ENCODE measurements at places on chromosomes 1 and 21.

DNA sequence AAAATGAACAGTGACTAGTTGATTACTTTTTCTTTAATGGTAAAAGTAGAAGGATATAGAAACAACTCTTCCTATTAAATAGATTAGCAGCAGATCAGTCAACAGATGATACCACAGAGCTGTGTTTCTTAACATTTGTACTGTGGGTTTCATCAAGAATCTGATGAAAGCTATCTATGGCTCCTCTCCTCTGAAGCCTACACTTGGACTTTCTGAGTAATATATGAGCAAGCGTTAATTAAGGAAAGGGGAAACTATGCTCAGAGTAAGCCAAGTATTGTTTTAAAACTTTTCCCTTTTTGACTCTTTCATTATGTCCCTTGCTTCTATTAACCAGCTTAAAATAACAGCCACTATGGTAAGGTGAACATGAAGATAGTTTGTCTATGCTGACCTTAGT is 10.8 kb downstream of the ARID4B start:
- DNase-seq, result no peak

DNA sequence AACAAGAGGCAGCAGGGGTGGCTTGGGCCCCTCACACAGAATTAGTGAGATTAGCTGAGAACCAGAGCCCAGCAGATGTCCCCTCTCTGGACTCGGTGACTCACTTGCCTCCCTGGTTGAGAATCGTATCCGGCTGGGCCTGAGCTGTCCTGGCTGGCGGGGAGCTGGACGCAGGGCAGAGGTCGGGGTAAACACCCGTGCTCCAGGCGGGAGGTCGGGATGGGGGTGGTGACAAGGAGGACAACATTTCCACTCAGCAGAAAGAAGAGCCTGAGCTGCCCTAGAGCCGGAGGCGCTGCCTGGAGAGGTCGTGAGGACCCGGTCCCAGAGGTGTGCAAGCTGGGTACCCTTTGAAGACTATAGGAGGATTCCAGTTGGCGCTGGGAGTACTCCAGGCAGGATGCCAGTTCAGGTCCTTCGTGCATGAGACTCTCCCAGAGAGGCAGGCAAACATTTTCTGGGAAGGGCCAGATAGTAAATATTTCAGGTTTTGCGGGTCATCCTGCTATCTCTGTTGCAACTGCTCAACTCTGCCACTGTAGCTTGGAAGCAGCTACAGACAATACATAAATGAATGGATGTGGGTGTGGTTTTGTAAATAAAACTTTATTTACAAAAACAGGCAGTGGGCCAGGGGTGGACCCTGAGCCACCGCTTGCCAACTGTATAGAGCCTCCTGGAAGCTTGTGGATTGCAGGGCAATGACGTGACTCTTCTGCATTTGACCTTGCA is 116.8 kb upstream of the WNT4 start:
- no peak for DNase-seq

DNA sequence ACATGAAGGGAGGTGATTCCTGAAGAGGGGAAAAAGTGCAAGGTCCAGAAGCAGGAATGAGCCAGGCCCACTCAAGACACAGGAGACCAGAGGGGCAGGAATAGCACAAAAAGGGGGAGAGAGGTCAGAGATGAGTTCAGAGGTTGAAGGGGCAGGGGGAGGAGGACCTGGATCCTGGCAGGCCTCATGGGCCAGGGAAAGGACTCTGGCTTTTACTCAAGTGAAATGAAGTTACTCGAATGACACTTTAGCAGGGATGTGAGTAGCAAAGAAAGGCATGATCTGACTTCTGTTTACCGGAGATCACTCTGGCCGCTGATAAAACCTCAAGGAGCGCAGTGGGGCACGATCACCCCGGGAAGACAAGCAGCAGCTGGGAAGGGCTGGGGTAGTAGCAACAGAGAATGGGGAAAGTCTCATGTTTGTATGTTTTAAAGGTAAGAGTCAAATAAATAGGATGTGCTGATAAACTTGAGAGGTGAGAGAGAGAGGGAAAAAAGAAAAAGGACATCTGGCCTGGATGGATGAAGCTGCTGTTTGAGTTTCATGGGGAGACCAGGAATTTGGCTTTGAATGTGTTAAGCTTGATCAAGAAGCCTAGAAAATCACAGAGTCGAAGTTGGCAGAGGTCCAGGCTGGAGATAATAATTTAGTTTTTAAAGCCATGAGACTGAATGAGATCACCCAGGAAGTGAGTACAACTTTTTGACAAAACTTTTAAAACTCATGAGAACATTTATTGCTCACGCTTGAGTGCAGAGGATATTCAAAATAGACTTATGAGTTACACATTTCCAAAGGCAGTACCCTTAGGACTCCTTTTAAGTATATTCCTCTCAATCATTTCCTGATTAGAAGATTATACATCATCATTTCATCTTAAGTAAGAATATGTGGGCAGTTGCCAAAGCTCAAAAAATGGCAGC is 156.0 kb downstream of the RERE start:
- no peak for DNase-seq

DNA sequence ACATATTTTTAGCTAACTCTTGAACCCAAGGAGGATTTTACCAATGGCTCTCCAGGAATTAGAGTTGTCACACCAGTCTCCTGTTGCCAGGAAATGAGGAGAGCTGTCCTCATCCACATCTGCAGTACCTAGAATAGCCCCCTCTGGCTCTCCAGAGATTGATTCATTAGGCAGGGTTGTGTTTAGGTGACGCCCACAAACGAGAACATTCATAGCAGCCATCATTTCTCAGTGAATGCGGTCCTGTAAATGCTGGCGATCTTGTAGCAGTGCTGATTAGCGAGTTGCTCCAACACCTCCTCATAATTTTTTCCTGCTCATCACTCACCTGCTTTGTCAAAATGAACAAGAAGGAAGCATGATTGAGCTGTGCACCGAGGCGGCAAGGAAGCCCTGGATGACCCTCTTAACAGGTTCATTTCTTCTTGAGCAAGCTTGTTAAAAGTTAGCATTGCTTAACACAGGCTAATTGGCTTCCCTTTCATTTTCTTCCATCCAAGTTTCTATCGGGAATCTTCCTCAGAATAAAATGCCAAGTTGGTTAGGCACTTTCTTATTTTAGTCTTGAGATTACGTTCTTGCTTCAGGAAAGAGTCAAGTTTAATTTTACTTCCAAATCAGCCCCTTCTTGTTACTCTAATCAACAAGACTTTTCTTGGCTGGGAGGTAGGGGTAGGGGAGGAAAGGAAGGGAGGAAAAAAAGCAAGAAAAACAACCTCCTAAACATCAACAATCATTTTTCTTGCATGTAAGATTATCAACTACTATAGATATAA is 16.5 kb upstream of the KLHDC8A start:
- no peak for DNase-seq

DNA sequence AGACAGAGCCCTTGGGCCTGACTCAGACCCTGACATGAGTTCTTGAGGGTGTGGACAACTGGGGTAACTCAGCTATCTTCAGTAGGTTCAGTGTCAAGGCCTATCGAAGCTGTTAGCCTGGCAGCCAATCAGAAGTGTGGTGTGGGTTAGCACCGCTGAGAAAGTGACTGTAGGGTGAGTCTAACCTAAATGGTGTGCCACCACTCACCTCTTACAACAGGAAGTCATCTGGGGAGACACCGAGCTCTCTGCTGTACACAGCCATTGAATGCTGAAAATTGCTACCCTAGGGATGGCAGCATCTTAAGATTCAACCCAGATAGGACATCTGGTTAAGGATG is 44.6 kb downstream of the RASSF5 start:
- DNase-seq, result peak; percentile 89

DNA sequence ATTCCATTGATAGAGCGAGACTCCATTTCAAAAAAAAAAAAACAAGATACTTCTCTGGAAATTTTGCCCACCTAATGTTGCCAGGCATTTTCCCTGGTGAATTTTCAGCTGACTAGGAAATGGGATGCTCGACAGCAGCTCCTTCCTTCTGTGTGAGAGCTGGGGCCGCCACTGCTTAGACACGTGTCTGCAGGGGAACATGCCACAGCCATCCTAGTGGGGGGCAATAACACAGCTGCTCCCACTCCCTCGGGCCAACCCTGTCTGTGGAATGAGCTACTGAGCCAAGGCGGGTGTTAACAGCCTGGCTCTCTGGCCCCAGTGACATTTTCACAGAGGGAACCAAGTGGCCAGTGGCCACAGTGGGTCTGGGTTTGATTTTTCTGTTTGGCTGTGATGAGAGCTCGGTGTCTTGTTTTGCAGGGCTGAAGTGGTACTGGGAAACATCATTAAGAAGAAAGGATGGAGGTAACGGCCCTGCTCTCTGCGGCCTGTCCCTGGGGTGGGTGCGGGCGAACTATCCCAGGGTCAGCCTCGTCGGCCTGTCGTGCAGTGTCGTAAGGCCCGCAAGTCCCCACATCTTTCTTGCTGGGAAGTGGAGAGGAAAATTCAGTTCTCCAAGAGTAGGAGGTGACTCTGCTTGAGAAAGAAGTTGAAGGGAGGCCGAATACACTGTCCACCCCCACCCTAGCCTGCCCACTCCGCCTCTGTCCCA is 39.2 kb downstream of the KCNAB2 start:
- no peak for DNase-seq

DNA sequence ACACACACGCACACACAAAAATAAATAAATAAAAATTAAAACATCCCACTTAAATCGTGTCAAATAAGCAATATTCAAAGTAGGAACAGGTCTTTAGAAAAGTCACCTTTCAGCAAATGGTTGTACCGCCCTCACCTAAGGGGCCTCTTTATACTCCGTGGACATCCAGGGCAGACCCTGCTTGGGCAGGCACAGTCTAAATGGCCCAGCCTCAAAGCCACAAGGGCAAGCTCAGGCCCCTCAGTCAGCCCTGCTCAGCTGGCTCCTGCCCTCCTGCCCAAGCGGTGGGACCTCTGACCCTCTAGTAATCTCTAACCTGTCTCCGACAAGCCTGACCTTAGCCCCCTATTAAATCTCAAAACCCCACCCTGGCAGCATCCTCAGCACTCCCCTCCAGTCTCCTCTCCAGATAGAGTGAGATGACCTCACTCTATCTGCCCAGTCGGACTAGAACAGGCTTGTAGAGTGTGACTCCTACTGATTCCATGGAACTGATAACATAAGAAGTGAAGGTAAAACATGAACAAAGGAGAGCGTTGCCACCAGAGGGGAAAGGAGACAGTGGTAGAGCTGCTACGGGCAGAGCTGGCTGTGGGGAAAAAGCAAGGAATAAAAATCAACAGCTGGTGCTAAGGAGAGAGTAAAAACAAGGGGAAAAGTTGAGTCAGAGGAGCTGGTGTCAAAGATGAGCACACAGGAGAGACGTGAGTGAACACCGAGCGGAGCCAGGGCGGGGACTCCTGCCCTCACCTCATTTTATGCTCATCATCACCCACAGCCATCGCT is 36.0 kb downstream of the SIPA1L2 start:
- DNase-seq, result no peak

DNA sequence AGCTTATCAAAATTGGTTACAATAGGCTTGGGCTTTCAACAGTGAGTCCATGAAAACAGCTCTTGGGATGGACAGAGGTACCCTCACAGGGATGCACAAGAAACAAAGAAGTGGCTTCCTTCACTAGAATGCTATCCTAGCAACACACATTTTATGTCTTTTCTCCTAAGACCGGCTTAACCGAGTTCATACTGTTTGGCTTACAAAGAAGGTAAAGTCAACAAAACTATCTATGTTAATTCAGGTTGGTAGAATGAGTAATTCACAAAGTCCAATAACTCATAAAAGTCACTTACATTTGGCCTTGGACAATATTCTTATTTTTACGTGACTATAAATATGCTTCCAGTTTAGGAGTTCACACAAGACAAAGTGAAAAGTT is 9.0 kb downstream of the ERG start:
- DNase-seq, result no peak

DNA sequence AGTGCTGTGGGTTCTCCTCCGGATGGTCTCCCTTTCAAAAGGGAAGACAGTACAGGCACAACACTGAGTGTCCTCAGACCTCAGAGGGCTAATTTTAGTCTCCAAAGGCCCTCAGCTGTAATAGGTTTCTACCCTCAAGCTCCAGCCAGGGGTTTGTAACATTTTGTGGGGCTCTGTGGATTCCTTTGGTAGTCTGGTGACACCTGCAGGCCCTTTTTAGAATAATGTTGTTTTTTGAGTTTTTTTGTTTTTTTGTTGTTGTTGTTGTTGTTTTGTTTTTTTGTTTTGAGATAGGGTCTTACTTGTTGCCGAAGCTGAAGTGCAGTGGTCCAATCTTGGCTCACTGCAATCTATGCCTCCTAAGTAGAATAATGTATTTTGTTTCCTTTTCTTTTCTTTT is 15.0 kb upstream of the TMEM201 start:
- DNase-seq, result peak; percentile 23

- DNase-seq, result no peak
Observed at GRCh38 chr1:45395051-45395450, 54.8 kb upstream of the MUTYH start.

- DNase-seq, result peak; percentile 15
Observed at GRCh38 chr1:168514455-168514854, 29.3 kb downstream of the XCL2 start.

GRCh38 chr1:31977385-31978131 is 36.1 kb upstream of the KHDRBS1 start:
- DNase-seq, result no peak

- DNase-seq, result no peak
Observed at GRCh38 chr1:154351363-154352068, 26.2 kb downstream of the ATP8B2 start.

DNA sequence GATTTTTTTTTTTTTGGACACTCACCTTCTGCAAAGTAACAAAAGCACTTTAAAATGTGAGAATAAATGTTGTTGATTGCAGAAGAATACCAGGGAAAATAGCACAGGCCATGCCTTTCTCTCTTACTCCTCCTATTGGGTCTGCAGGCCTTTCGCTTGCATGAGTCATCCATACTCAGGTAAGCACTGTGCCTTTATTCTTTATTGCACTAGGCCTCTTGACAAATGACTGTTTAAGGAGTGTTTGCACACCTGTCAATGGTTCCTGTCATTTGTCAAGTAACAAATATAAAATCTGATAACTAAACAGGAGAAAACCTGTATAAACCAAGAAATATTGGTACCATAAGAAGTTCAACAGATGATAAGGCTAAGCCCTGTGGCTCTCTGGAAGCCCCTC is 106.5 kb downstream of the RGS7 start:
- no peak for DNase-seq

- DNase-seq, result no peak
Observed at GRCh38 chr1:29133861-29134694, 10.4 kb upstream of the TMEM200B start.

DNA sequence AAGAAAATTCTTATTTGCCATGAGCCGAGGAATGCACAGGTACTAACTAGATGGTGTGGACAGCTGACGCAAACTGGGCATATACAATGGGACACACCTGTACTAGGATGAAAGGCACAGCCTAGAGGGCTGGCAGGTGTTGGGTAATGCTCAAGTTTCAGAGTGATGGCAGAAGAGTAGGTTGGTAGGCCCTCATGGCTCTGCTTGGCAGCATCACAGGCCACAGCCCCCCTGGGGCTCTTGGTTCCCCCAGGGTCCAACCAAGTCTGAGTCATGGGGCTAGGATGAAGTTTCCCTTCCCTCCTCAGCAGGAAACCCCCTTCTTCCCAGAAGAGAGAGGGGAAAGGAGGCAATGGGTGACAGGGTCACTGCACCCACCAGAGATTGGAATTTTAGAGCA is 35.2 kb downstream of the SPEN start:
- no peak for DNase-seq

DNA sequence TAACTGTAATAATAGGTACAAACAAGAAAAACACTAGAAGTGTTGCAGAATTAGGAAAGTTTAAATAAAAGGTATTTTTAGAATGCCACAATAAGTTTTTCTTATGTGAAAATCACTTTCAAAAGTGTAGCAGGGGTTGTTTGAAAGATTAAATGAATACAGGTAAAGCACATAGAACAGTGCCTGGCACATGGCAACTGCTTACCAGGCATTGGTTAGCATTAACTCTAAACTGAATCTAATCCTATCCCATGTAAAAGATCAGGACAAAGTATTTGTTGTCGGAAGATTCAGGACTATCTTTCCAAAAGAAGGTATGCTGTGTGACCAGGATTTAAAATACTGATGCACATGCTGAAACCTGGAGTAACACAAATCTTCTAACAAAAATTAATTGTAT is 3.3 kb downstream of the AKT3 start:
- DNase-seq, result no peak

Data from CD4-positive, alpha-beta T cell treated with Interleukin-21 for 1 hour (primary cell).